Stimulated activated CD8-positive, alpha-beta memory T cell treated with anti-CD3 and anti-CD28 coated beads, Interleukin-12 subunit alpha, Interleukin-12 subunit beta, amount 100 ng/mL, for 1 hour (primary cell): ENCODE measurements at places on chromosomes 6 and 20.

DNA sequence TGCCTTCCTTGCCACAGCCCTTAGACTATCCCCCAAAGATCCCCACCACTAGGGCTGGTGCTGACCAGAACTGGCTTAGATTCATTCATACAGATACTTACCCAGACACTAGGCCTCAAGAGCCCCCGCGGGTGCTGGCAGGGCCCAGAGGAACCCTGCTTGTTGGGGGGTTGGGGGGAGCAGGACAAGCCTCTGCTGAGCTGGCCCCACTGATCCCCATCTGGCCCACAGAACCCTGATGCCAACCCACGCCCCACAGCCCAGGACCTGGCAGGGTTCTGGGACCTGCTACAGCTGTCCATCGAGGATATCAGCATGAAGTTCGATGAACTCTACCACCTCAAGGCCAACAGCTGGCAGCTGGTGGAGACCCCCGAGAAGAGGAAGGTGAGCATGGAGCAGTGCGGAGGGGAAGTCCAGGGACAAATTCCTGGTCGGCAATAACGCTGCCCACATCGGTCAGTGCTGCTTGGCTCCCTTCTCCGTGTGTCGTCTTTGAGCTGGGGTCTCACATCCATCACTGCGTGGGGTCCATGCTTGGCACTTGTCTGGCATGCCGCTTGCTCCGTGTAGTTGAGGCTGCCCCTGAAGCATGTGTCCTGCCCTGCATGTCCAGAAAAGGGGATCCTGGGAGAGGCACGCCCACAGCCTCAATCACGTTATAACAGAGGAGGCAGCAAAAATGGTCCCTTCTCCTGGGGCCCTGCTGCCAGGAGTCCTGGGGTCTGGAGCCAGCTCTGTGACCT lies 15.5 kb upstream of the MYL9 start:
- DNase-seq, result no peak

DNA sequence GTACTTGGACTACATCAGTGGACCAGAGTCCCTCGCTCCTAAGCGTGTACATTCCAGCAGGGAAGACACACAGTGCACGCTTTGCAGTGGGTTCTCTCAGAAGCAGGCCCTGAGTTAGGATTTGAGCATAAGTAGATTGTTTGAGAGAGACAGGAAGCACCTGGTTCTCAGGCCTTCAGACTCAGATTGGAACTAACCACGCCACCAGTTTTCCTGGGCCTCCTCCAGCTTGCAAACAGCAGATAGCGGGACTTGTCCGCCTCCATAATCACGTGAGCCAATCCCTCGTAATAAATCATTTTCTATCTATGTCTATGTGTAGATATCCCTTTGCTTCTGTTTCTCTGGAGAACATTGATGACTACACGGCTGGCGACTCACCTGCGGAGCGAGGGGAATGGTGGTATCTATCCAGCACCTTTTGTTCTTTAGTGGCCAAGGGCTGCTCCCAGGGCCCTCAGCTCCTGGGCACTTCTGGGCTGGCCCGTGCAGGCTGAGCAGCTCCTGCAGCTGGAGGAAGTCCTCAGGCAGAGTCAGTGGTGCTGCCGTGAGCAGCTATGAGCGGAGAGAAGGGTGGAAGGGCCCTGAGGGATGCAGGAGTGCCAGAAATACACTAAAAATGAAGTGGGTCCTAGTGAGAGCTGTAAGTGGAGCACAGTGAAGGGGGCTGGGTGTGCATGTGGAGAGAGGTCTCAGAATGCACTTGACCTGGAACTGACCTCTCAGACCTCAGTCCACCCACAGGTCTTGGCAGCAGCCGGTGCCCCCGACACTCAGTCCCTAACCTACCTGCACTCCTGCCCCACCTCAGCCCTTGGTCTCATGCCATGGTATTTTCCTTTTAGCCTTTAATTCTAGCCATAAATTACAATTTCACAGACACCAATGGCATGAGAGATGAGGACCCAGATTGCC lies 76.9 kb downstream of the STK35 start:
- no peak for DNase-seq

DNA sequence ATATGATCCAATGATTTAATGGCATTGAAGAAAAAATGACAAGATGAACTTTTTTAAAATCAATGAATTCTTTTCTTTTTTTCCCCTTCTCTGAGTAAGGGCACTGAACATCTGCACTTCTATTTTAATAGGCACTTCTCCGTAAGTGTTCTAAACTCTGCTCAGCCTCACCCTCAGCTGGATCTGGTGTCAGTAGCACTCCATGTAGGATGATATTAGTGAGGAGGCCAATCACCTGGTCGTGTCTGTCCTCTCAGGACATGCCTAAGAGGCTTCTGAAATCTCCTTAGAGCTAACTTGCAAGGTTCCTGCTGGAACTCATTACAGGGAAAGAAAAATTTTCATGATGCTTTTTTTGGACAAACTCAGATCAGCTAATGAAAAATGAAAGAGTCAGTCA lies 148.6 kb upstream of the MLIP start:
- no peak for DNase-seq

GRCh38 chr20:41169162-41169690 lies 31.9 kb downstream of the PLCG1 start:
- DNase-seq, result no peak

DNA sequence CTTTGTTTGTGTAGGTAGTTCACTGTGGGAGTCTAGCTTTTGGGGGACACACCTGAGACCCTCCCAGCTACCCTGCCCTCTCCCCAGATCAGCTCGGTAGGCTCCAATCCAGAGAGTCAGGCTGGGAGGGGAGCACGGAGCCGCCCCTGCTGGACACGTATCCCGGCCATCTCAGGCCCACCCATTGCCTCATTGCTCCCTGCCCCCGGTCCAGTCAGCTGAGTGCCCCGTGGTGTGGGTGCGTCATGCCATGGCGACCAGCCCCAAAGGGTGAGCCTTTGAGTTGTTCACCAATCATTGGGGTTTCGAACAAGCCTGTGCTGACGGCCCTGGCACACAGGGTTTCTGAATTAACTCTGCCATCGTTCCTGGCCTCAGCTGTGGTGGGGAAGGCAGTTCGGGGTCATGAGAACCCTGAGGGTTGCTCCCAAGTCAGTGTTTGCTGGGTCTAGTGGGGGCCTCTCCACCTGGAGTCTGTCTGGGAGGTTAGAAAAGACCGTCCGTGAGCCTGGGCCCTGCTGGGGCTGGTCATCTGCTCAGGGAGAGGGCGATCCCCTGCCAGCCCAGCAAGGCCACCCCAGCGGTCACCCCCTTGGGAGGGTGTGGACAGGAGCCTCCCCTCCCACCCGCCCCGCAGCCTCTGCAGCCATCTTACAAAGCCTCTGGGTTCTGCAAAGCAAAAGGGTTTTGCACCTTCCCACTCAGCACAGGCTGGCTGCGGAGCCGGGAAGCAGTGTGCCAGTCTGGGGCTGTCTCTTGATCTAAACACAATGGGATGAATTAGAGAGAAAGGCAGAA lies 34.5 kb downstream of the NTSR1 start:
- DNase-seq, result no peak

DNA sequence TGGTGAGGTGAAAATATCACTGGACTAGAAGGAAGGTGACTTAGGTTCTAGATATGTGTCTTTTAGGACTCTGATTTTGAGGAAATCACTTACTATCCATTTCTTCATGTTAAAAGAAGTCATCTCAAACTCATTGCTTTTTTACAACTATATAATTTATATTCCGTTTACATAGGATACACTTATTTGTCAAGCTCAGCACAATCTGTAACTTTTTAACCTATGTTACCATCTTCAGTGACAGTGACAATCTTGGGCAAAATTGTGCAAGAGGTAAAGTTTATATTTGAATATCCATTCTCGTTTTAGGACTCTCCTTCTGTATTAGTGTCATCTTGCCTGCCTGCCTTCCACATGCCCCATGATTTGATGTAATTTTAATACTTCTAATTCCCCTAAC lies 74.0 kb upstream of the FAM83B start:
- DNase-seq, result no peak

DNA sequence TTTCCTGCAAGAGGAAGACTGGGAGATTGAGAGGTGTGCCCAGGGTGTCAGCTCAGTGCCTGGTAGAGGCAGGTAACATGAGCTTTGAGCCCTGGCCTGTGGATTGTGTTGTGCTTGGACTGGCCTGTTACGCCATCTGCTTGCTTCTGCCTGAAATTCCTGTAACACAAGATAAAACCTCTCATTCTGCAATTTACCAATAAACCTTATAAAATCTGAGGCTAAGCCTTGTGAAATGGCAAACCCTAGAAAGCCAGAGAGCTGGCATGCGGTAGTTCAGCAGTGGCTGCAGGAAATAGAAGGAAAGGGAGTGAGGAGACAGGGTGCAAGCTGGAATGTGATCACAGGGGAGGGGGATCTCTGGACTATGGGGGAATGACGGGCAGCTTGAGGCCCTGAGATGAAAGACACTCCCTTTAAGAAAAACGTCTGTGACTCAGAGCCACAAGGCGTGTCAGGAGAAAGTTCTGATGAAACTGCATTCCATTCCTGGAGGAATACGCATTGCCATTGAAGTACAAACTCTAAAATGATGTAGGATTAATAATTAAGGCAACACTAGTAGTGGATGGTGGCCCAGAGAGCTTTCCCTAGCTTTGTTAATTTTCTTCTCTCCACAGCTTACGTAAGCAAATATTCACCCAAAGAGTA lies 26.3 kb upstream of the TFAP2A start:
- DNase-seq, result no peak

DNA sequence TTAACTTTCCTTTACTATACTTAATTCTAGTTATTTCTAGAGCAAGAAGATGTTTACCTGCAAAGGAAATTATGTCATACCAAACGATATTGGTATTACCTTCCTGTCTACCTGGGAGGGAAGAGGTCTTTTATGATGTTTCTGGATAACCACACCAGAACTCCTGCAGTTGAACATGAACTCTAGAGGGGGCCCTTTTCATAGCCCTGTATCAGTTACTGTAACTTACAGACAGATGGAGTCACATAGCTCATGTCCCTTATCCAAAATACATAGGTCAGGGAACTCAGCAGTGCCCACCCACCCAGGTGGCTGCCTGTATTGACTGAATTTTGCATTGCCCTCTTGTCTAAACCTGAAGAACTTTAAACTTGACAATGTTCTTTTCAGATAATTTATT lies 35.1 kb upstream of the MYL9 start:
- no peak for DNase-seq

- no peak for DNase-seq
These were observed 246.7 kb downstream of the CD109 start for GRCh38 chr6:73942592-73943186.

GRCh38 chr6:41424370-41425058 lies 89.1 kb downstream of the NCR2 start:
- DNase-seq, result peak; percentile 65

GRCh38 chr20:45339084-45339483 lies 9.1 kb downstream of the SDC4 start:
- DNase-seq, result no peak

DNA sequence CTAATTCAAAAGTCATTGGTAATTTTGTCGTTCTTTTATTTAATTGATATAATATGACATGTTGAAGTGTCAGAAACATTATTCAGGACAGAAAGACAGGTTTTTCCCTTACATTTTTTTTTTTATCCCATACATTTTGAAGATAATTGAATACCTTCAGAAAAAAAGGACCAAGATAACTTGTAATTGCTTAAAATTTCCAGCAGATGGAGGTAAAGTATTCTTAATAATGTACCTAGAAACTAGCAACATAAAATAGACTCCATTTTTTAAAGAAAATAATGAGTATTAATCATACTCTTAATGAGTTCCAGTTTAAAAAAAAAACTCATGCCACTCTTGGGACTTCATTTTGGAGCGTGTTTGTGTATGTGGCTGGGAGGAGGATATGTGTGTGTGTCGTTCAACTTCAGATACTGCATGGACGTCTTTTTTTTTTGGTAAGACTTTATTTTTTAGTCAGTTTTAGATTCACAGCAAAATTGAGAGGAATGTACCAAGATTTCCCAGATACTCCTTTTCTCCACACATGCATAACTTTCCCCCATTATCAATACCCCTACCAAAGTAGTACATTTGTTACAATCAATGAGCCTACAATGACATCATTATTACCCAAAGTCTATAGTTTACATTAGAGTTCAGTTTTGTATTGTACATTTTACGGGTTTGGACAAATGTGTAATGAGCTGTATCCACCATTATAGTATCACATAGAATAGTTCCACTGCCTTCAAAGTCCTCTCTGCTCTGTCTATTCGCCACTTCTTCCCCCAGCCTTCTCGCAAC lies 79.4 kb downstream of the ROS1 start:
- DNase-seq, result no peak

DNA sequence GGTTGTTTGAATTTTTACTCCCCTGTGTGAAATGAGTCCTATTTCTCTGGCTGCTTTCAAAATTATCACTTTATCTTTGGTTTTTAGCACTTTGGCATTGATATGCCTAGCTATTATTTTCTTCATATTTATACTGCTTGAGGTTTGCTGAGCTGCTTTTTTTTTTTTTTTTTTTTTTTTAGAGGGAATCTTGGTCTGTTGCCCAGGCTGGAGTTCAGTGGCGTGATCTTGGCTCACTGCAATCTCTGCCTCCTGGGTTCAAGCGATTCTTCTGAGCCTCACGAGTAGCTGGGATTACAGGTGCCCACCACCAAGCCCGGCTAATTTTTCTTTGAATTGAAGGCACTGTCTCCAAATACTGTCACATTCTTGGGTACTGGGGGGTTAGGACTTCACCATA lies 40.6 kb downstream of the STXBP5 start:
- no peak for DNase-seq

GRCh38 chr6:54992789-54993188 lies 146.2 kb downstream of the FAM83B start:
- DNase-seq, result no peak

DNA sequence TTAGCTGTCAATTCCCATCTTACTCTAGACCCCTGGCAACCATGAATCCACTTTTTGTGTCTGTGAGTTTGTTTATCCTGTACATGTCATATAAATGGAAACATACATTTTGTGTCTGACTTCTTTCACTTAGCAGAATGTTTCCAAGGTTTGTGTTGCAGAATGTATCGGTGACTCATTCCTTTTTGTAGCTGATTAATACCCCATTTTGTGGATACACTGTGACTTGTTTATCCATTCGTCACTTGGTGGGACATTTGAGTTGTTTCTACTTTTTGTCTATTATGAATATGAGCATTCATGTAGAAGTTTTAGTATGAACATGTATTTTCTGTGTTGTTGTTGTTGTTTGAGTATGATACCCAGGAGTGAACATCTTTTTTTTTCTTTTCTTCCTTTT lies 21.4 kb downstream of the CDYL start:
- no peak for DNase-seq

GRCh38 chr6:167467793-167468431 lies 143.0 kb downstream of the TTLL2 start:
- DNase-seq, result no peak
